Right ventricle myocardium inferior (tissue), 1 donor: ENCODE measurements at places on chromosomes 1 and 21.

DNA sequence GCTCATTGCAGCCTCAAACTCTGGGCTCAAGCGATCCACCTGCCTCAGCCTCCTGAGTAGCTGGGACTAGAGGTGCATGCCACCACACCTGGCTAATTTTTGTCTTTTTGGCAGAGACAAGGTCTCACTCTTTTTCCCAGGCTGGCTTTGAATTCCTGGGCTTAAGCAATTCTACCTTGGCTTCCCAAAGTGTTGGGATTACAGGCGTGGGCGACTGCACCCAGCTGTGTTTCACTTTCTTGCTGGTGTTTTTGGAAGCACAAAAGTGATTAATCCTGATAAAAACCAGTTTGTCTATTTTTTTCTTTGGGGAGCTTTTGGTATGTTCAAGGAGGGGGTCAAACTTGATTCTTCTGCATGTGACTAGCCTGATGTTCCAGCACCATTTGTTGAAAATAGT, 19.3 kb downstream of the RNF11 start:
- DNase-seq, result no peak

DNA sequence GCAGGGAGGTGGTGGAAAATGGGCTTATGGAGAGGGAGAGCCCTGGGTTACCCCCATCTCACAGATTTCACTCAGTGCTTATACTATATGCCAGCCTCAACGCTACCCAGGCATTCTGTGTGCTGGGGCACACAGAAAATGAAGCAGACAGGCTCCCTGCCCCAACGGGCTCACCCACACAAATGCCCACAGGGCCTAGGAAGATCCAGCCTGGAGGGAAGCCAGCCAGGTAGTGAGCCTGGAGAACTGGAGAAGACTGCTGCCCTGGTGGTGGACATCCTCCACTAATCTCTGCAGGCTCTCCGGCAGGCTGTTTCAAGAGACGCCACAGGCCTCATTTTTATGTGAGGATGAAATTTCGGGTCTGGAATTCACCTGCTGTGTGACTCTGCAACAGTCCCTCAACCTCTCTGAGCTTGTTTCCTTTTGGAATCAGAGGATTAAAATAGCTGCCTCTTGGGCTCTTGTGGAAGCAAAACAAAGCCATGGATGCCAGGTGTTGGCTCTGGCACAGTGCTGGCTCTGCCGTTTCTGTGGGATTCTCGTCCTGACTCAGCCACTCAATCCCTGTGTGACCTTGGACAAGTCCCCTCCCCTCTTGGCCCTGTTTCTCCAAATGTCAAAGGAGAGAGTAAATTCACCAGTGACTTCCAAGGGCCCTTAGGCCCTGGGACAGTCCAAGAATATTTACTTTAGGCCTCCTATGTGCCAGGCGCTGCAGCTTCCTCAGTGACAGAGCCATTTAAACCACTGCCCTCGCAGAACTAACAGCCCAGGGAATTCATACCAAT, 3.6 kb downstream of the PAQR7 start:
- DNase-seq, result no peak

- no peak for DNase-seq
Observed at GRCh38 chr1:61341426-61341825, 259.1 kb downstream of the NFIA start.

DNA sequence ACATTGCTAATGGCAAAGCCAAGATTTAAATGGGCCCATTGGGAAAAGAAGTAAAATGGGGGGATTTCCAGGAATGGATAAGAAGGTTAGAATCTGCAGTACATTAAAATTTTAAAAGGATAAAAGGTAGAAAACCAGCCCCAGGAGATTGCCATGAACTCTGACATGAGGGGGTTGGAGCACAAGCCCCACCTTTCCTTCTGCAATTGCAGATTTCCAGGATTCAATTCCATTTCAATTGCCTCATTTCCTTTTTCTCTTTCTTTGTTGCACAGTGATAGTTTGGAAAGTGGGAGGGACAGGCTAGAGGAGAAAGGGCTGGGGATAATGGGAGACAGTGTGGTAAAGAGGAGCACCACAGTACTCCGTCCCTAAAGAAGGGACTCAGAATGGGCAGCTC, 238.5 kb upstream of the RAB4A start:
- no peak for DNase-seq

- no peak for DNase-seq
Observed at GRCh38 chr1:182394055-182394775, 2.6 kb upstream of the GLUL start.

DNA sequence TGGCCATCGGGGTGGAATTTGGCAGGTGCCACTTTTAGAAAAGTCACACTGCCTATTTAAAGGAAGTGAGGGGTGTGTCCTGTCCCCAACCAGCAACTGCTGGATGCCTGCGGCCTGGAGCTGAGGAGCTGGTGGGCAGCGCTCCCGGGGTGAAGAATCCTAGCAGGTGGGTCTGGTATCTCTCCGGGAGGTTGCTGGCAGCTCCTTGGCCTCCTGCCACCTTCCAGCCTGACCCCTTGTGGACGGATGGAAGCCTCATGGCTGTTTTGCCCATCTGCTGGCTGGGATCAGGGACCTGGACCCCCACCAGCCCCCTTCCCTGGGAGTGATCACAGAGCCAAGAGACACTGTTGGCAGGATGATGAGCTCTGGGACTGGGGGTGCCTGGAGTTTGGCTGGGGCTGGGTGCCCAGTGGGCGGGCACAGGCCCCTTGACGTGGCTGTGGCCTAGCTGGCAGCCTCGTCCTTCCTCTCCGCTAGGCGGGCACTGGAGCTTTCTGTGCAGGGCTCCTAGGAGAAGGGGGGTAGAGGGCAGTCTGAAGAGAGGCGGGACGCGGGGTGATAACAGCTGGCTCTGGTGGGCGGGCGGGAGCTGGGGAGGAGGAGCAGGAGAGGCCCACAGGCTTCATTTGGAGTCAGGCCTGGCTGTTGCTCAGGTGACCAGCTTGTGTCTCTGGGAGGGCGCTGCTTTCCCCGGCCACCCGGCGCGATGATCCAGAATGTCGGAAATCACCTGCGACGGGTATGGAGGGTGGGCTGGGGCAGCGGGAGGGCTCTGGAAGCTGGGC, at the start of gene ACOT11:
ACOT11 (plus strand) TSS at position 628 of the 788 bp plus-strand sequence; CDS start at position 710, 82 bp downstream.
- DNase-seq, result peak; percentile 91

DNA sequence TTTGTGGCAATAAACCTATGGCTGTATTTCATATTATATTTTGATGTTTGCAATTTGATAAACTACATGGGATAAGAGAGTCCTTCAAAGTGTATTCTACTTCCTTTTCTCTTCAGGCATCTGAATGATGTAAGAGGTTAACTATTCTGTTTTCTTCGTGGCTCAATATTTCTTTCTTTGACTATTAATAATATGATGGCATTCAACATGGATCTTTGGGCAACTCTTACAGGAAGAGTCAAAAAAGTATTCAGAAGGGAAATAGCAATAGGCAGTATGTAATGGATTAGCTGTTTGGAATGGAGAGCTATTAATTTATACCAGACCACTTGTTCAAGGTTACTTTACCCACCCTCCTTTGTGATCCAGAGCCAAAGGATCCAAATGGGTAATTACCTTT, 74.4 kb downstream of the HMCN1 start:
- DNase-seq, result no peak

- peak; percentile 82 for DNase-seq
Observed at GRCh38 chr1:21034725-21035628, 141.7 kb downstream of the EIF4G3 start.

DNA sequence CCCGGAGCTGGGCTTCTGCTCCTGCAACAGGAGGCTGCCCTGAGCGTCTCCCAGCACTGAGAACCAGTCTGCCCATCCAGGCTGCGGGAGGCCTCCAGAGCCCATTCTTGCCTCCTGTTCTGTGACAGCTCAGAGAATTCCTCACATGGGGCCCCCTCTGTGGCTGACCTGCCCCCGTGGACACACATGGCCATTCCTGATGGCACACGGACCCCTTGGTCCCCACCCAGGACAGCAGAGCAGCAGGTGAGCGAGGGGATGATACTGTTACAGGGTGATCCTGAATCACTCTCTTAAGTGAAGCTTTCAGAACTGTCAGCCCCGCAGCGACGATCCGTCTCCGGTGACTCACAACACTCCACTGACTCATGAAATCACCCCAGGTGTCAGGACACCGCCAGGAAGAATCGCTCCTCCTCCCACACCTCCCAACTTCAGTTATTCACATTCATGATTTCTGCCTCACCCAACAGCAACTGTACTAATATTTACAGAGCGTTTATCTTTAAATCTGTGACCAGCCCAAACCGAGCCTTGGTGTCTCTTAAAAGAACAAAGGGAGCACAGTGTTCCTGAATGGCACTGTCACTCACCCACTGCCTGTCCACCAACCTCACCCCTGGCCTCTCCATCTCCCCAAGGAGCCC, 22.5 kb downstream of the CHD5 start:
- no peak for DNase-seq

GRCh38 chr21:45504516-45505415, 37.5 kb downstream of the SLC19A1 start:
- DNase-seq, result peak; percentile 48

DNA sequence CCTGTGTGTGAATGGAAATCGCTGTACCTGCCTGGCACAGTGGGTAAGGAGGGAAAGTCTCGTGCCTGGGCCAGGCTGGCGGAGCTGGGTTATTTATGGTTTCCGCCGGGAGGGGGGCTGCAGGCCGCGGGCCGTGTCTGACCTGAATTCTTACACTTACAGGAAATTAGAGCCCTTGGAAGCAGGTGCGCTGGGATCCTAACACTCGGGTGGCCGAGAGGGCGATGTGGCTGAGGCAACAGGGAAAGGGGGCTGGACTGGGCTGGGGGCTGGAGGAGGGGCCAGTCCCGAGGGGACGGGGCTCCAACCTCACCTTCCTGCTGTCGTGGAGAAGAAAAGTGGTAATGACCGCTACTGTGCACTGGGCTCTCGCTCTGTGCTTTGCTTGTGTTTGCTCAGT, 109.4 kb upstream of the WNT4 start:
- no peak for DNase-seq

DNA sequence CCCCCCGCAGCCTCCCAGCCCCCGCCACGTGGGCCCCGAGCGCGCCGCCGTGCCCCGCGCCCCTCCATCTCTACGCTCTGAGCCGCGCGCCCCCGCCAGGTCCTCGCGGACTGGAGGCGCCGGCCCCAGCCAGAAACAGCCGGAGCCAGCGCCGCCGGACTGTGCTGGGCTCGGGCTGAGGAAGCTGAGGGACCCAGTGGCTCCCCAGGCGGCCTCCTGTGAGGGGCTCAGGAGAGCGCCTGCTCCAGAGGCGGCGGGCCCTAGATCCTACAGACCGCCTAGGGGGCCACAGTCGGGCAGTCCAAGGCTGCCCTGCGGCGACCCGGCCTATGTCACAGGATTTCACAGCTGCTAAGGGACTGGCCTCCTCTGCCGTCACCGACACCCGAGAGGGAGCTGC, 82.1 kb downstream of the NENF start:
- no peak for DNase-seq

DNA sequence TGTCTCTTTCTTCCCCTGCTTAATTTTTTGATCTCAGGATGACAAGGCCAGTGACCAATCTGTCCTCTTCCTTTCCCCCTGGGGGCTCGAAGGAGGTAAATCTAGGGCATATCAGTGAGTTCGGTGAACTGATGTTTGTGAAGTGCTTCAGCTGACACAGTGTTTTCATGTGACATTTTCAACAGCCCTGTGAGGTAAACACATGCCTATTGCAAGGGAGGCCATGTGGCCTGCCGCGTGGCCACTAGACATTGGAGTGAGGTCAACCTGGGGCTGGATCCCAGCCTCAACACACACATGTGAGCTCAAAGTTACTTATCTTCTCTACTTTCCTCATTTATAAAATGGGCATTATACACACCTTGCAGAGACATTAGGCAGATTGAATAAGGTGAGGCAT, 126.3 kb downstream of the PLPP3 start:
- DNase-seq, result no peak

DNA sequence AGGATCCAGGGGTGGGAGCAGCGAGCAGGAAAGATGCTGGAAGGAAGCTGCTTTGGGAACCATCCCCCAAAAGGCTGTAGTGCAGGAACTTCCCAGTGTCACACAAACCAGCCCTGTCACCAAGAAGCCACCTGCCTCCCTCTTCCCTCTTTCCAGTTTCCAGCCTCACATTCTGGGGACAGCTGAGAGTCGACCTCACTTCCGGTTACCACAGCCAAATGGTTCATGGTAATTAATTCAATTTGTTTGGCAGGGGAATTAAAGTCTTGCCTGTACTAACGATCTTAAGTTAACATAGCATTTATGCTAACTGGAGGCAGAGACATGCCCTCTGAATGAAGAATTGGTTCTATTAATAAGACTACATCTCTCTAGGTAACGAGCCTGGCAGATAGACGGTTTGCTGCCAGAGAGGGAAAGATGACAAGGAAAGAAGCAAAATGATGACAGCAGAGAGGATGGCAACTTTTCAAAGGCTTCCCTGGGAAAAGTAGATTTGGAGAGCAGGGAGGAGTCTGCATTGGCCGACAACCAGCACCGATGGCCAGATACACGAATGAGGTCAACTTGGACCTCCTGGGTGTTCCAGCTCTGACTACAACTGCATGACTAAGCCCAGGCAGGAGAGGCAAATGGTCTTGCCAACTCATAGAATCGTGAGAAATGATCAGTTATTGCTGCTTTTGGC, 64.1 kb downstream of the TMCO4 start:
- peak; percentile 83 for DNase-seq

DNA sequence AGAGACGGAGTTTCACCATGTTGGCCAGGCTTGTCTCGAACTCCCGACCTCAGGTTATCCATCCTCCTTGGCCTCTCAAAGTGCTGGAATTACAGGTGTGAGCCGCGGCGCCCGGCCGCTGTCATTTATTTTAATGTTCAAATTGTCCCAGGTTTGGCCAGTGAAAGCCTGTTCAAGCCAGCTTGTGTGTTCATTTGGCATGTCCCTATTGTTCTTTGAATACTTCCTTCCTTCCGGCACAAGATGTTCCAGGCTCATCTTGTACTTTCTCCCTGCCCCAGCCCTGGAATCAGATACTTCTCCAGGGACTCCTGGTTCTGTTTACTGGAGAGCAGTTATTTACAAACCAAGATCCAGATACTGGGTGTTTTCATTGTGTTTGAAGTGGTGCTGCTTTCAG, 37.0 kb downstream of the ZBTB8B start:
- DNase-seq, result no peak

GRCh38 chr1:167426716-167427115, 91.6 kb downstream of the CD247 start:
- no peak for DNase-seq

GRCh38 chr1:201661823-201662359, 123.0 kb downstream of the NAV1 start:
- no peak for DNase-seq

- DNase-seq, result no peak
Observed at GRCh38 chr1:214458541-214458940, 92.9 kb downstream of the PTPN14 start.

GRCh38 chr1:152495066-152495675, 15.4 kb upstream of the LCE5A start:
- no peak for DNase-seq

- DNase-seq, result no peak
Observed at GRCh38 chr1:160309185-160309557, 24.2 kb upstream of the PEX19 start.

- no peak for DNase-seq
Observed at GRCh38 chr1:3905266-3905952, 5.3 kb upstream of the C1orf174 start.

GRCh38 chr1:19376428-19377372, 64.6 kb downstream of the SLC66A1 start:
- DNase-seq, result no peak
